HT1080 (cell line): ENCODE measurements at places on chromosomes 2 and 18.

DNA sequence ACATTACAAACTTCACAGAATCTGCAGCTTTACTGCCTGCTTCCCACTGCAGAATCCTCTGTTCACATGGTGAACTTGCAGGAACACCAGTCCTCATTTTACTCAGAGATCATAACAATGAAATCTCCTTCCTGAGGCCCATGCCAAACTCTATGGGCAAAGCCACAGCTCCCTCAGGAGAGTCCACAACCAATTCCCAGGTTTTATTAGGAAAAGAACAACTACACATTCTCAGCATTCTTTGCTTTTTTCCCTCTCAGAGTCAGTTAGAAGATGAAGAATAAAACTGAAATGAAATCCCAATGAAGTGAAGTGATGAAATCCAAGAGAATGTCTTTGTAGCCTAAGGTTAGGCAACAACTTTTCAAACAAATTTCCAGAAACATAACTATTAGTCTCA is 233.7 kb downstream of the DSEL start:
- no peak for DNase-seq

DNA sequence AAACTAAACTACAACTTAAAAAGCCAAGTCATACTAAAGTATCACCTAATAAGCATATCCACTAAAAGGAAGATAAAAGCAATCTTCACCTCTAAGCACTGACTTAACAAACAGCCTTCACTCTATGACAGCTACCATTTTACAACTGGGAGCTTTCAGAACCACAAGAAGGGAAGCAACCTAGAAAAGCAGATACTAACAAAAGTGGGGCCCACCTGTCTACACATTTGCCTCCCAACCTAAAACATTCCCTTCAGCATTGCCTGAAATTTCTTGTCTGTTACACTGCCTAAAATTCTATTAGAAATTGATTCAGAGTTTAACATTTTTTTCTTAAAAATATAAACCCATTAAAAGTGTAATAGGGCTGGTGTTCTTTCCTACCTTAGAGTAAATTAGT is 172.0 kb downstream of the ATAD2B start:
- DNase-seq, result no peak

DNA sequence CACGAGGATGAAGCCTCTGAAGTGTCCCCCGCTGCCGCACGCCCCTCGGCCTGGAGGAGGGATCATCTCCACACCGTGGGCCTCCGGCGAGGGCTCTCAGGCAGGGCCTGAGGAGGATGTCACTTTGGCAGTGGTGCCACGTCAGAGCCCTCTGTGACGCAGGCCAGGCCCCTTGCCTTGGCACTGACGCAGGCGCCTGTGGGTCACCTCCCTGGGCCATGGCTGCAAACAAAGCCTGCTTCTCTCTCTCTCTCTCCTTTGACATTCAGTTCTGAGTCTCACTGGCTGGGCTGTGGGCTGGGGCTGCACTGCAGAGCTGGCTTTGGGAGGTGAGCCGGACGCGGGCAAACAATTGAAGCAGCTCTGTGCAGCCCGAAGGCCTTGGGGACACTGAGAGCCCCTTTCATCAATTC is 273.7 kb downstream of the TWIST2 start:
- DNase-seq, result no peak

DNA sequence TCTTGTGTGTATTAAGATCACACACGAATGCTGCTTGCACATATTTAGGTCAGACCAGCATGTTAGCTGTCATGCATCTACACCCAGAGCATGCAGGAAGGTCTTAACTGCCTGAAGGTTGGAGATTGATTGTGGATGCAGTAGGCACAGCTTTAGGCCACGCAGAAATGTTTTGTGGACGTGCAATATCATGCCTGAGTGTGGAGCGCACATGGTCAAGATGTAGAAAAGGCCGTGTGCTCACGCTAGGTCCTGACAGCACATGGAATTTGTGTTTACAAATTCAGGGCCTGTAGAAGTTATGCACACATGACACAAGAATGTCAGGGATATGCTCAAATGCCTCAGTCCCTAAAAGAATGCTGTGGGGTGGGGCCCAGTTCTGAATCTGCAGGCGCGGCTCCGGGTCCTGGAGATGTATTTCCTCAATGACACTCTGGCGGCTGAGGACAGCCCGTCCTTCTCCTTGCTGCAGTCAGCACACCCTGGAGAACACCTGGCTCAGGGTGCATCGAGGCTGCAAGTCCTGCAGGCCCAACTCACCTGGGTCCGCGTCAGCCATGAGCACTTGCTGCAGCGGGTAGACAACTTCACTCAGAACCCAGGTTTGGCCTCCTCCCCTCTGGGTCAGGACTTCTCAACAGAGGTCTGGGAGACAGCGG is 27.9 kb downstream of the MARCO start:
- DNase-seq, result no peak

GRCh38 chr2:241390301-241391206 is 34.5 kb downstream of the FARP2 start:
- DNase-seq, result no peak

- no peak for DNase-seq
Measured at GRCh38 chr18:63440881-63441280, 18.6 kb upstream of the VPS4B start.

- DNase-seq, result no peak
Measured at GRCh38 chr2:6945087-6945813, 28.0 kb downstream of the RNF144A start.

- DNase-seq, result peak; percentile 79
Measured at GRCh38 chr2:168961450-168962229, 60.5 kb downstream of the G6PC2 start.

DNA sequence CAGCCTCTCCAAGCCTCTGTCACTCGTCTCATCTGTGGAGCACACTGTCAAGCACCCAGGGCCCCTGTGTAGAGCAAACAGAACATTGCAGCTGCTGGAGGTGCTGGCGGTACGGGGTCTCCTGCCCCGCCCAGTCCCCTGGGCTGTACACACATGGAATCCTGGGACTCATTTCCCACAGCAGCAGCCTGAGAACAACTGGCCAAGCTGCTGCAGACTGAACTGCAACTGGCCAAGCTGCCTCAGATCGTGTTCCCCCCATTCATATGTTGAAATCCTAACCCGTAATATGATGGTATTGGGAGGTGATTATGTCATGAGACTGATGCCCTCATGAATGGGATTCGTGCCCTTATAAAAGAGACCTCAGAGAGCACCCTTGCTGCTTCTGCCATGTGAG is 130.5 kb downstream of the NCK2 start:
- DNase-seq, result no peak

DNA sequence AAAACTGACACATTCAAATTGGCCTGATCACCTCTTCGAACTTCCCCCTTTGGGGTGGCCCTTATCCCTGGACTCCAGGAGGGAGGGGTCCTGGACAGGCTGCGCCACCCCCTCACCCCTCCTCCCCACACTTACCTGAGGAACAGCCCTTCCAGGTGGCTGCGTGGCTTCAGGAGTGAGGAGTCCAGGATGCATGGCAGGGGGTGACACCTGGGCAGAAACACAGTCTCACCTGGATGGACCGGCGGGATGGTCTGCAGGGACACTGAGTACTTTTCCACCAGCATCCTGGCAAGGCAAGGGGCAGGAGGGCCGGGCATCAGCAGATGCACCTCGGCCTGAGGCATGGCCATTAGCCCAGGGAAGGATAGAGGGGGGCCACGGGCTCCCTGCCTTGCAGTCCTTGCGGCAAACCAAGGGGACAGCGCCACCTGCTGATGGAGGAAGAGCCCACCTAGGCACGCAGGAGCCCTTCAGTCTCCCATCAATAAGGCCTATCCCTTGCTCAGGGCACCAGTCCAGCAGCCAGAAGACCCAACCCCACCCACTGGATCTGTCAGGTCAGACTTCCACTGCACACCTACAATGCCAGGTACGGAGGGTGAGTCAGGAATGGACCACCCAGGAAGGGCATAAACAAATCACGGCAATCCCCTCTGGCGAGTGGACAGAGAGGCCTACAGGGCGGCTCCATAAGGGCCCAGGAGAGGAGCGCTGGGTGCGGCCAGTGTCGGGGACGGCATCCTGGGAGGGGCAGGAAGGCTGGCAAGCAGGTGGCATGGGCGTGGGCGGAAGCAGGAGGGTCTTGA is 26.0 kb downstream of the FAM178B start:
- peak; percentile 46 for DNase-seq

GRCh38 chr2:19902216-19902740 is 495 bp upstream of the TTC32 start:
- no peak for DNase-seq

GRCh38 chr2:126761256-126761980 is 105.5 kb downstream of the GYPC start:
- no peak for DNase-seq

- DNase-seq, result no peak
Measured at GRCh38 chr18:49591775-49592174, 29.9 kb downstream of the LIPG start.

- DNase-seq, result peak; percentile 90
Measured at GRCh38 chr18:34659579-34660517, 50.2 kb upstream of the DTNA start.

GRCh38 chr2:74474899-74475298 is 2.4 kb upstream of the MRPL53 start:
- DNase-seq, result no peak

DNA sequence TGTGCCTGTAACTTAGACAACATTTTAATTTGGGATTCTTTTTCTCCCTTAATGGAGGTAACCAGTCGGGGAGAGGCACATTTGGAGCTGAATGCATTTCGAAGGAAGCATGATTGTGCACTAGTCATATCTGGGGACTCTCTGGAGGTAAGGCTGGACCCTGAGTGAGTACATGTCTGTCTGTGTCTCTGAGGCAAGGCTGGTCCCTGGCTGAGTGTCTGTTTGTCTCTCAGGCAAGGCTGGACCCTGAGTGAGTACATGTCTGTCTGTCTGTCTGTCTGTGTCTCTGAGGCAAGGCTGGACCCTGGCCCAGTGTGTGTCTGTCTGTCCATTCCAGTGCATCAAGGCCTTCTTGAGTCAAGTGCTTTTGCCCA is 51.5 kb upstream of the NFATC1 start:
- DNase-seq, result no peak
